ENCODE measurements at places on chromosomes 4 and X.

DNA sequence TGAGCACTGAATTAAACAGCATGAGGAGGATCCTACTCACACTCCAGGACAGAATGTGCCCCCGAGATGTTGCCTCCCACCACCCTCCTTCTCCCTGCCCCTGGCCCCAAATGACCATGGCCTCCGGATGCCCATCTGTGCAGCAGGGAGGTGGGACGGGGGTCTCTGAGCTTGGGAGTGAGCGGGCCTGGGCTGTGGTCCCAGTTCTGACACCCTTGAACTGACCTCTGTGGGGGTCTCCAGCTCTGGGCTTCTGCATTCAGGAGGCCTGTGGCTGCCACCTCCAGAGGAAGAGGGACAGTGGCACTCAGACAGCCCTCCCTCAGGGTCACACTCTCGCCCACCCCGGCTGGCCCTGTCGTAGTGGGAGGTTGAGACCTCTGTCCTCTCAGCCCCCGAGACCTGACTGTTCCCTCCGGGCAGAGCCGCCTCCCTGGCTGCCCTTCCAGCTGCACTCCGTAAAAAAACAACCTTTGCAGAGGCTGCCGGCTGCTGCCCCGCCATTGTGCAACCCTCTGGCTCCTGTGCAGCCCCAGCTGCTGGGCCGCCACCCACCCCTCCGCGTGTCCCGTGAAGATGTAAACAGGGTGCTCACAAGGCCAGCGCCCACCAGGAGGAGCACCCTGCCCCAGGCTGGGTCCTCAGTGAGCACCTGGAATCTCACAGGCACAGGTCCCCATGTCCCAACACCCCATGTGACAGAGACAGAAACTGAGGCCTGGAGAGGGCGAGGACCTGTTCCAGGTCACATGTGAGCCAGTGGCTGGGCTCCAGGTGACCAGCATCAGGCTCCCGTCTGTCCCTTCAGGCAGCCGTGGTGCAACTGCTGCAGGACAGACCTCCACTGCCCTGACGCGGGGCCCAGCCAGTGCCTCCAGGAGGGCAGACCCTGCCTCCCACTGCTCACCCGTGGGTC, 39.6 kb downstream of the HTRA3 start:
- DNase-seq, result no peak

- no peak for DNase-seq
Observed at GRCh38 chrX:108417257-108417656, 21.0 kb downstream of the COL4A6 start.

DNA sequence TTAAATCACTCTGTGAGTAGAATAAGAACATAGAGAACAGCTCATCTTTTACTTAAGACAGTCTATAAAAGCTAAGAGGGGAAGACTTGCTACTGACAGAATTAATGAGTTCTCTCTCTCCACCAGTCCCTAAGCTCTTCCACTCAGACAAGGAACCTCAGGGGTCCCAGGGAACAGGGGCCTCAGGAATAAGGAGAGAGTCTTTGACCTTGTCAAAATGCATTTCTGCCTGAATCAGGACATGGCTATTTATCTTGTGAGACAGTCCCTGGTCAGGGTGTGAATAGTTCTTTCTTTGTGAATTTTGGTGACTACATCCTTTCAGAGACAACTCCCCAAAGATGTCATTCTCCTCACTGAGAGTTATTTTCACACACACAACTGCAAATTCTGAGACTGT, 218.7 kb upstream of the HS3ST1 start:
- DNase-seq, result no peak

DNA sequence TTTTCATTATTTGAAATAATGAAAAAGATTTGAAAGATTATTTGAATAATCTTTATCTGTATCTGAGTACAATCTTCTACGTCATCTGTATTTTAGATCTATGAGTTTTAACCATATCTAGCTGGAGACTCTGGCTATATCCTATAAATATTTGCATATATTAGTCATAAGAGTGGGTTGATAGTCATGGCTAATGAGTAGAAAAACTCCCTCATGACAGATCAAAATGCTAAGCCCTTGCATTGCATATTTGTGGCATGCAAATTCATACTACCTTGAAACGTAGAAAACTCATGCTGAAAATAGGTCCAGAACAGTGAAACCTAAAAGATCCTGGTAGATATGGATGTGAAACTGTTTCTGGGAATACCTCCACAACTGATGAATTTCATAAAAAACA, 291.3 kb downstream of the GALNTL6 start:
- DNase-seq, result no peak

GRCh38 chrX:65740909-65741308, 73.5 kb downstream of the MSN start:
- no peak for DNase-seq

- no peak for DNase-seq
Observed at GRCh38 chr4:189600718-189601435, 339.8 kb upstream of the FRG1 start.

DNA sequence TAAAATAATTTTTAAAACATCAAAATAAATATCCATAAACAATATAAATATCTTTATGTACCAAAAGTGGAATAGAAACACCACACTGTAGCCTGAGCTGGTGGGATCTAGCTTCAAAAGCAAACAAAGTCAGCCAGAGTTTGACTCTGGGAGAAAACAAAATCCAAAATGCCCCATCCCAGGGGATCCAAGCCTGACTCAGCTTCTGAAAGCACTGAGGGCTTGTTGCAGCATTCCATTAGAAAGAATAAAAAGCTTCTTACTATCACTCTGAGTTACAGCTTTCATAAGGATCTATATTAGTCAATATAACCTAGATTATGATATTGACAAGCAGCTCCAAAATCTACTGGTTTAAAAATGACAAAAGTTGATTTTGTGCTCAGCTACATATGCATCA, 149.7 kb upstream of the ANKRD50 start:
- no peak for DNase-seq

Measured in CD4-positive, alpha-beta T cell treated with Interleukin-15 for 4 hours (primary cell).